OCI-LY7 (cell line): ENCODE measurements at places on chromosomes 13 and 19. TPM values are rescaled to one million over a fixed set of nuclear protein-coding genes. Genes with fewer than 3 reads are reported as not detected.
A peak's percentile ranks its signal among the peaks of the same experiment; 100 is the strongest.

- DNase-seq: no peak
Measured at GRCh38 chr19:2210206-2210605, 25.9 kb downstream of the PLEKHJ1 start.

DNA sequence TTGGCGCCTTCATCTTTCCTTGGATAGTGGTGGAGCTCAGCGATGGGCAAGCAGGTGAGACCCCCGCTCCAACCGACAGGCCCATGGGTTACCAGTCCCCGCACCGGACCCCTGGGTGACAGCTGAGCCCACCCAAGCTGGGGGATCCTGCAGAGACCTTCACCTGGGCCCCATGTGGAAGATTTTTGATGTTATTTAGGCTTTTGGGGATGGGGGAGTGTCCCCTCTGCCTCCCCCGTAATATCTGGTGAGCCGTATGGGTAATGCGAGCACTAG lies 4.9 kb upstream of the LILRA5 start:
- DNase-seq: no peak

DNA sequence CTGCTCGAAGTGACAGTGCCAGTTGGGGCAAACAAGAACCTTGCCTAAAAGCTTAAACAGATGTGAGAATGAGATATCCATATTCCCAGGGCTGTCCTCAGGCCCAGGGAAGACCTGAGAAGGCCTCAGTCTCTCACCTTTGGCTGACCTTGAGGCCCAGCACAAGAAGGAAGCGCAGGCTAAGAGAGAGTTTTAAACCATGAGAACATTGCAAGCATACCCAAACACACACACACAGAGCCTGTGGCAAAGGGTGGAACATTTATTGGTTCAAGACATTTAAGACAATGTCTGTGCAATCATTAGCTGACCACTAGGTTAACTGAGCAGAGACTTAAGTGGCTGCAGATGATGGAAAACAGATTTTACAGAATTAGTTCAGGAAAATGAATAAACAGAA lies 248.2 kb downstream of the NBEA start:
- DNase-seq: no peak

ZNF816 gene
- 8.6 and 10.5 TPM in 2 replicates for total RNA-seq

DNA sequence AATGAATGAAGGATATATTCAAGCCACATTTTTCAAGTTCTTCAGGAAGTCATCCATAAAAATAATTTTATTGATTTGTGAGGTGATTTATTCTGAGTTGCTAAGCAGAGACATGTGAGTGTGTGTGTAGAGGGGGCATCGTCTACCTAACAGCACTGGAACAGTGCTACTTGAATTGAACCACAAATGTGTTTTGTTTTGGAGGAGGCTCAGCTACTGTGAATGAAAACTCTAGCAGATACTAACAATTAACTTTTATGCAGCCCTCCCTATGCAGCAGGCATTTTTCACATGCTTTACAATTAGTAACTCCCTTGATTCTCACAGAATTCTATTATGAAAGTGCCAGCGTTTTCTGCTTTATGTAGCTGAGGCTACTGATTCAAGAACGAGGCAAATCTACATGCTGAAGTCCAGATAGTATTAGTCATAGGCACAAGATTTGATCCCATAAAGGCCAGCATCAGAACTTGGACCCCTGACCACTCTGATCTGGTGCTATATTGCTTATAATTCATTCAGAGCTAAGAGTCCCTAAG lies 103.7 kb downstream of the MYO16 start:
- no peak for DNase-seq

DNA sequence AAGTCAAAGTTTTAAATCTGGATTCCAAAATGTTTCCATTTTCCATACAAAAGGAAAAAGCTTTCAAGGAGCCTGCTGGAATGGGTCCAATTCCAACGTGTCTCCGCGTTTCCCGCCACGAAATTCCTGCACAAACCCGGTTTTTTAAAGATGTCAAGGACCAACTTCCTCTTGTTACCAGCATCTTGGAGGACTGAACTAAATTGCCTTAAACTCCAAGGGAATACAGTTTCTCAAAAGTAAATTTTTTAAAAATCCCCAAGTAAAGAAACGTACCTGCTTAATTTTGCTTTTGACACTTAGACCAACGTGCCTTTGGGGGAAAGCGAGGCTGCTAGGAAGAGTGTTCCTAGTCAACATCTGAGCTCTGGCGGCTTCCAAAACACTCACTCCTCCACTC lies 12.3 kb upstream of the SOX1 start:
- no peak for DNase-seq

BRME1 gene
- total RNA-seq: 7.1 and 7.2 TPM in 2 replicates

SULT2B1 gene
- total RNA-seq: not detected in 2 replicates

- DNase-seq: peak; percentile 16
Measured at GRCh38 chr13:110944121-110944967, 29.5 kb upstream of the ANKRD10 start.

DNA sequence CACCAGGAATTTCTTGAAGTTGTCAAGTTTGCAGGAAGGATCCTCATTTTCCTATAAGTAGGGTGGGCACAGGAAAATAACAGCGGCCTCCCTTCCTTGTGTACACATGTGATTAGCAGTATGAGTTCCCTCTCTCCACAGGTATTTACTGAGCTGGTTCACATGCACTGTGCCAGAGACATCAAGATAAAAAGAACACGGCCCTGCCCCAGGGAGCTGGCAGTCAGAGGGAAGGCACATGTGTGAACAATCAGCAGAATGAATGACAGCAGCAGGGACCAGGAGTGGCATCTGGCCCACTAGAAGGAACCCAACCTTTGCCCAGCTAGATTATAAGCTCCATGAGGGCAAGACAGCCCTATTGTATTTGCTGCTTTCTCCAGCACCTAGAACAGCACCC lies 13.9 kb downstream of the DOCK9 start:
- DNase-seq: no peak

- no peak for DNase-seq
Measured at GRCh38 chr13:71770710-71771109, 96.3 kb downstream of the DACH1 start.

- DNase-seq: no peak
Measured at GRCh38 chr19:38209671-38210457, 14.2 kb downstream of the DPF1 start.

DNA sequence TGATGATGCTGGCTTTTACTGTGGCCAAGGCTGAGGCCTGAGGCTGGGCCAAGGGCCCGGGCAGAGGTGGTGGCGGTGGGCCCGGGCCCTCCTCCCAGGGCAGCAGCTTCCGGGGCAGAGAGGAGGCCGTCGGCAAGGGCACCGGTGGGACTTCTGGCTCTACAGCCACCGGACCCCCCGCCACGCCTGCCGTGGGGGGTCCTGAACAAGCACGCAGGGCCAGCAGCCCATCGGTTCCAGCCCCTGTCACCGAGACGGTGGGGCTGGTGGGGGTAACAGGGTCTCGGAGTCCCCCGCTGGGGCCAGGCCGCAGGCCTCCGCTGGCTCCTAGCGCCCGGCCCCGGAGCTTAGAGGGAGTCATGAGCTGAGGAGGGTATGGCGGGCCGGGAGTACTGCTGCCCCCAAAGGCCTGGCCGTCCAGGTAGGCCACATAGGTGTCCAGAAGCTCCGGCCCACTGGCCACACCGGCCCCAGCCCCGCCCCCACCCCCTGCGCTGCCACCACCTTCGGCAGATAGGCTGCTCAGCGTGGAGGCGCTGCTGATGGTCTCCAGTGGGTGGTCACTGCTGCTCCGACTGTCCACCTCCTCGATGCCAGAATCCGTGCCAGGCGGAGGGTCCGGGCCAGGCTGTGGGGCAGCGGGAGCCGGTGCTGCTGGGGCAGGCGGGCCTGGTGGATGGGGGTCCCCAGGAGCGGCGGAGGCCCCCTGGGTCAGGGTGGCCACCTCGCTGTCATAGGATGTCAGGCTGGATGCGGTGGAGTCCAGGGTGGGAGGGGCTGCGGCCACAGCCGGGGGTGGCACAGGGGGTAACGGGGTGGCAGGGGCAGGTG lies 17.3 kb downstream of the C19orf81 start:
- DNase-seq: no peak

FCAR gene
- total RNA-seq: not detected in 2 replicates

DNA sequence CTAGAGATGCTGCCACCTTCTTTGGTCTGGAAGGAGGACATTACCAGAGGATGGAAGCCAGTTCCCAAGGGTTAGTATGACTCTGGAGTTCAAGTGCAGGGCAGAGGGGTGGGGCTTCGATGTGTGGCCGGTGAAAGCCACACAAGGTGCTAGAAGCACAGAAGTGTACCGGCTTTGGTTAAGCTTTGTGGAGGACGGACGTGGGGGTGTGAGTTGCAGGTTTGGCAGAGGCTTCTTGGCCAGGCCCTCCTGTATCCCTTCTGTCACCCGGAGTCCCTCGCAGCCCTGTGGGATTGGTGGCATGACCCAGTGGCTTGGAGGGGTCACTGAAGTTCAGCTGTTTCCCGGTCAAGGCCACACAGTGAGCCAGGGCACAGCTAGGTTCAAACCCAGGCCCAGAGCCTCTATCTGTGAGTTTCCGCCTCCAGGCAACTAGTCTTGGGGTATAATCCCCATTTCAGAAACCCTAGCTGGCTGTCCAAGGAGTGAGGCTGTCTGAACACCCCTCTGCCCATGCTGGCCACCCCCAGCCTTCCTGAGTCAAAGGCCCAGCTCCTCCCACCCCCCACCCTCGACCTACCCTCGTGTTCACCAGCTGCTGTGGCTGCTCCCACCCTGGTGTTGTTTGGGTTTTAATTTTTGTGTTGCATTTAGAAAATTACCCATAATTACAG lies 4.6 kb upstream of the SSBP4 start:
- DNase-seq: no peak

- peak; percentile 4 for DNase-seq
Measured at GRCh38 chr13:111429064-111429558, 108.7 kb downstream of the TEX29 start.

GRCh38 chr19:41939861-41940730 lies 11.8 kb upstream of the ERFL start:
- peak; percentile 79 for DNase-seq

ATP4B gene
- not detected in 2 replicates for total RNA-seq
